NCI-H1417 (cell line): ENCODE measurements at places on chromosomes 12 and 14.
A peak's percentile ranks its signal among the peaks of the same experiment; 100 is the strongest.

DNA sequence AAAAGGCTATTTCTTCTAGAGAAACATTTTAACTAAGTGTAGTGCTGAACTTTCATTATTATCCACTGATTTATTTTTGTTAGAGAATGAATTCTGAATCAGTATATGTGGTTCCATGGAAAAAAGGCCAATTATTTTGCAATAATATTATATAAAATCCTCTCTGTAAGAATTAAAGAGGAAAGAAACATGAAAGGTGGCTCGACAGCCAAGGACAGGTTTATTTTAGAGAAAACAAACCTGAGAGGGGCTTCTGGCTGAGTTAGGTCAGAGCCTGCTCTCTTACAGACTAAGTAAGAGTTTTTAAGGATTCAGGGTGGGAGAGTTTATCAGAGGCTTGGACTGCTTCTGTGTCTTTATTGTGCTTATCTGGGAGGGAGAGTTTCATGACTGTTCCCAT lies 46.7 kb upstream of the GUCY2C start:
- no peak for DNase-seq

GRCh38 chr12:49105504-49106084 lies 5.1 kb downstream of the LMBR1L start:
- no peak for DNase-seq

DNA sequence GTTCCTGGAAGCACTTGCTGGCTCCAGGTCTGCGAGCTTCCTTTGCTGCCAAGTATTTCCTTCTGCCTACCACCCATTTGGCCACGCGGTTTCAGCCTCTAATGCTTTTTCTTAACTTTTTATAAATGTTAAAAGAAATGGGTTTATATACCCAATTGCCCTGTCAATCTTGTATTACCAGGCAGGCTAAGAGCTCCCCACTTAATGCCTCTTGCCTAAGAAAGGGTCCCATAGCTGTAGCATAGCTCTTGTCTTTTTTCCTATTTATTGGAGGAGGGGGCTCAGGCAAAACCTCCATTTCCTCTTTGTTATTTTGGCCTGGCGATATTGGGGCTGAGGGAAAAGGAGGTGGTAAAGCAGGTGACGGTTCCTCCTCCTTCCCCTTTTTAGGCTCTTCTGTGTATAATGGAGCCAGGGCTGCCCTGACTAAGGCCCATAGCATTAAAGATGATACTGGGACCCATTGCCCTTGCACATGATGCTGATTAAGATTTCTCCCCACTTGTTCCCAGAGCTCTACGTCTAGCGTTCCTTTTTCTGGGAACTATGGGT lies 21.6 kb upstream of the BLTP3B start:
- no peak for DNase-seq

GRCh38 chr12:84341467-84342193 lies 571.0 kb downstream of the SLC6A15 start:
- no peak for DNase-seq

- peak; percentile 63 for DNase-seq
Observed at GRCh38 chr12:52037248-52037861, 13.9 kb upstream of the NR4A1 start.

DNA sequence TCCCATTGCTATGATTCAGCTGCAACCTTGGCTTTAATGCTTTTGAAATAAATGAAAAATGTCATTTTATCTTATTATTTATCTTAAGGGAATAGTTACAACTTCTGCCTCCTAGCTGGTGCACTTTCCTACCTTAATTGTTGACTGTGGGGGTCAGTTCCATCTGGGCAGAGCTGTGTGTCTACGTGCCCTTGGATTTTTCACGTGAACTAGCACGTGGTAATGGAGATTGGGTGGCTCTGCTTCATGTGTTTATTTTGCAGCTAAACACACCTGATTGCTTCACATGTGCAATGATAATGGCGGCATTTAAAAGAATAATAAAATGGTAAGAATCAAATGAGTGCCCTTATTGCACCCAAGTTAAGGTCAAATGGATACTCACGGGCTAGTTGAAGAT lies 10.6 kb upstream of the PELI2 start:
- DNase-seq: no peak

DNA sequence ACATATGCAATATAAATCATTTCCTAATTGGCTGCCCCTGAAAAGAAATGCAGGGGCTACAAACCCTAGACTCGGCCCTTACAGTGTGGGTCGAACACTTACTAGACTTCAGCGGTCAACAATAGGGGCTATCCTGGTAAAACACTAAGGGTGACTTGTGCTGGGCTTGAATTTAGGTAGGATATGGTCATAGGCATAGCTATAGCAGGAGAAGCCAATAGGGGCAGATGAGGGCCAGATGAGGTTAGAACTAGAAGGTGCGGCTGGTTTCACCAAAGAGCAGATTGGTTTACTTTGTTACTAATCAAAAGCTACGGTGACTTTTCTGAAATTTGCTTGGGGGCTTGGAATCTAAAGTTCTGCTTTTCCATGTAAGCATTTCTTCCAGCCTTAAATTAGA lies 282.3 kb upstream of the DIO2 start:
- no peak for DNase-seq

DNA sequence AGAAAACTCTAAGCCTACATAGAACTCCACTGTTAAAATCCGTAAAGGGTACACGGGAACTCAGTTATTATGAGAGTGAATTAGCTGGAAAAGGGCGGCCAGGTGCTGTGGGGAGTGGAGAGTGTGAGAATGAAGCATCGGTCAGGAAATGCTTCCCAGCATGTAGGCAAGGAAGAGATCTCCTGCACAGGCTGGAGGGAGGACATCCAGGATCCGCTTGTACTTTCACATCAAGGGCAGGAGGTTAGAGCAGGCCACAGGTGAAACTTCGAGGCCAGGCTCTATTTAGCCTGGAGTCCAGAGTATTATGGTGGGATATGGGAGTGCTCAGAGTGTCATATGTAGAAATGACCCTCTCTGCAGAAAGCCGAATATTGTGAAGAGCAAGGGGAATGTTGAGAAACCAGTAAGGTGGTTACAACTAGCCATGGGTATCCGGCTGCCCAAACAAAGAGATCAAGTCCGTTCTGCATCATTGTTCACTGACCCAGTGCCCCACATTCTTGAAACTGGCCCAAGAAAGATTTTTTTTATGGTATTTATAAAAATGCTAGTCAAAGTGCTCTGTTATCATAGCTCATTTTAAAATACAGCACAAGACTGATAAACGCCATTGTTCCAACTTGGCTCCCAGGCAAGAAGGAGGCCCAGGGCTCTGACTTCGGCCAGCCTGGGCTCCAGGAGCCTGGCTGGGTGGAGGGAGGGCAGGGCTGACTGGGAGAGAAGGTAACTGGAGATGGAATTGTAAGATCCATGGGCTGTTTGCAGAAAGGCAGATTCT lies 79.4 kb upstream of the HIF1A start:
- DNase-seq: no peak

DNA sequence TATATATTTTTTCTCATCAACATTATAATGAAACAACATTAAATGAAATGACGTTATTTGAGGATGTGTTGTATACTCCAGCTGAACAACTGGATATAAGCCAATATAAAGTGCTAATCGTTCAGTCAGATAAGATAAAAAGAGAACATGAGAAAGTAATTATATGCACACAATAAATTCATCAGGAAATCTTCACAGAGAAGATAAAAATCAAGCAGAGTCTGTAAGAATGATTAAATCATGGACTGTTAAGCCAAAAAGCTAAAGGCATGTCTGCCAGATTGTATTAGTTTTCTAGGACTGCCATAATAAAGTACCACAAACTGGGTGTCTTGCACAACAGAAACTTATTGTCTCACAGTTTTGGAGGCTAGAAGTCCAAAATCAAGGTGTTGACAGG lies 178.6 kb downstream of the NELL2 start:
- no peak for DNase-seq

GRCh38 chr12:68011882-68012207 lies 22.6 kb downstream of the IFNG-AS1 start:
- no peak for DNase-seq

DNA sequence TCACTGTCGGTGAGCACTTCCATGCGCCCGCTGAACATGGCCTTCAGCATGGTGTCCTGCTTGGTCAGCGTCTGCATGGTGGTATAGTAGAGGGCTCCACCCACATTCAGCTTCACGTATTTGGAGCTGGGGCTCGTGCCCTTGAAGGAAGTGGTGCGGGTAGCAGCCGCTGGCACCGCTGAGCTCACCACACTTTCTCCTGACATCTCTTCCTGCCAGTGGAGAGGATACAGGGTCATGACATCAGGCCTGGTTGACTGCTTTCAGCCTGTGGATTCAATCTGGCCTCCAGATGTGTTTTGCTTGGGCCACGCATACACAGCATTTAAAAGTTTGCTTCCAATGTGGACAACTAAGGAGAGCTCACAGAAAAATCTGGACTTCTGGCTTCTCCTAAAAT lies 7.6 kb downstream of the KCTD10 start:
- DNase-seq: no peak

DNA sequence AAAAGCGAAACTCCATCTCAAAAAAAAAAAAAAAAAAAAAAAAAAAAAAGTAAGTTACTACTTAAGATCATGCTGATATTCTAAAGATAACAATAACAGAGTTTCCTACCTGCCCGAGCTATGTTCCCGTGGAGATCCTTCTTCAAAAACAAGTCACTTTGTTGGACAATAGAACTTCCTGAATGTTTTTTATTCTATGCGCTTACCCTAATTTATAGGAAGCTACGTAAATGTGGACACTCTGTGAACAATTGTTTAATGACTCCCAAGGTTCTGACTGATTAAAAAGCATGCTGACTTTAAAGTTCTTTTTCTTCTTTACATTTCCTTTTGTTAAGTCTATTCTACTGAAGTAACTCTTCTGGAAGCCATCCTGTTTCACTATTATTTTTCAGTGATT lies 52.5 kb downstream of the FGD4 start:
- no peak for DNase-seq

- DNase-seq: no peak
Observed at GRCh38 chr12:25924491-25925001, 33.9 kb upstream of the RASSF8 start.

GRCh38 chr14:51023964-51024363 lies 70.9 kb downstream of the TRIM9 start:
- no peak for DNase-seq

GRCh38 chr12:76308866-76309265 lies 39.3 kb downstream of the BBS10 start:
- DNase-seq: no peak

DNA sequence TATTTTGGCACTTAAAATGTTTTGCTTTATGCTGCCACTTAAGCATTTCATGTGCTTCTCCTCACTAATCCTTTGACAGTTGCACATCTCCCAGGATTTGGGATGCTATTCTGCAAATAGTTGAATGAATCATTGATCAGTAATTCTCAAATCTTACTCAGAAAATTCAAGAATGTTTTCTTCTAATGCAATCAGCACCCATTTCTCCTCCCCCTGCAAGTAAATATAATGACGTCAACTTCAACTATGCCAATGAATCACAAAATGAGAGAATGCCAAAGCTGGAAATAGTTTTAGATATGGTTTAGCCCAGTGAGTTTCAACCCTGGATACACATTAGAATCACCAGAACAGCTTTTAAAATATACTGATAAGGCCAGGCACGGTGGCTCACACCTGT lies 2.1 kb upstream of the BLOC1S1 start:
- DNase-seq: no peak

DNA sequence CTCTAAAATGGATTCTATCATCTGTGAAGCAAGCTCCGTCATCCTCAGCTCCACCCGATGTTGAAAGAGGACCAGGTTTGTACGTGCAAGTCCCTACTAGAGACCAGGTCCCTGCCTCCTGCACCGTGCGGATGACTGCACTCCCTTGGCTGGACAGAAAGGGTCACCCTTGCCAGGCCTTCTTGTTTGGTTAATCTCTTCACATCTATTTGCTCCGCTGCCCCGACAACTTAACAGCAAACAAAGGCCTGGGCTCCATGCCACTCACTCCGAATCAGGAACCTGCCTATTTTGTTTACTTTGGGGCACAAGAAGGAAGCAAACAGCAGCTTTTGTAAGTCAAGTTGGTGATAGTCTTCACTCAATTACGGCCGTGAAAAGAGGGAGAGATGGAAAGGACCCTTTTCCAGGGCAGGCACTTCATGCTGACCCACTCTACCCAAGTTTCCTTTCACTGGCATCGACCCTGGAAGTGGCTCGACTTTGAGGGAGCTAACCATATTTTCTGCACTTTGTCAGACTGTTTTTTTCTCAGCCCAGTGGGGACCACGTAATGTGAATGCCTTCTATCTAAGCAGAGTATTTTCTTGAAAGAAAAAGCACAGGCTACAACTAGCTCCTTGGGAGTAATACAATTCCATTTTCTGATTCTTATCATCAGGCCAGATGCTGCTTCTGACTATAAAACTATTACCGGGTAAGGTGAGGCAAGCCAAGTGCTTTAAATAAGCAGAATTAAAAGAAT lies 202.6 kb downstream of the FOXN3 start:
- DNase-seq: peak; percentile 56

DNA sequence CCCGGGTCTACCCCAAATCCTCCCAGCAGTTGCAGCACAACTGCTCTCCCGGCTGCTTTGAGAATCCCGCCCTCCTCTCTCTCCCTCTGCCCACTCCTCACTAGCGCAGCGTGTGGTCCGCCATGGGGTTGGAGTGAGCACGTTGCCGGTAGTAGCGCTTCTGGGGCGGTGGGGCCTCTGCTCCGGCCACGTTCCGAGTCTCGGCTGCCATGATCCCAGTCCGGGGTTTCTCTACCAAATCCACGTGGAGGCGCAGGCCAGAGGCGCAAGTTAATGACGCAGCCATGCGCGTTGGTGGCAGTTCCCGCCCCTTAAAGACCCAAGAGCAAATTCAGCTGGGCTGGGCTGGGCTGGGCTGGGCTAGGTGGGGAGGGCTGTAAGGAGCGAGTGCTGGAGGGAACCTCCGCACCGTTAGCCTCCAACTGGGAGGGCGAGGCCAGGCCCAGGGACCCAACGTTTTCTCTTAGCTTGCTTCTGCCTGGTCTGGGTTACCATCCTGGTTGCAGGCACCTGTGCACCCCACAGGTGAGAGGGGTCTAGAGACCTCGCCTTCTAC lies at the start of gene METTL1:
TSS of gene METTL1 (minus strand) at position 233 of the 556 bp plus-strand sequence. CDS start at position 211, 22 bp downstream.
- DNase-seq: peak; percentile 99

DNA sequence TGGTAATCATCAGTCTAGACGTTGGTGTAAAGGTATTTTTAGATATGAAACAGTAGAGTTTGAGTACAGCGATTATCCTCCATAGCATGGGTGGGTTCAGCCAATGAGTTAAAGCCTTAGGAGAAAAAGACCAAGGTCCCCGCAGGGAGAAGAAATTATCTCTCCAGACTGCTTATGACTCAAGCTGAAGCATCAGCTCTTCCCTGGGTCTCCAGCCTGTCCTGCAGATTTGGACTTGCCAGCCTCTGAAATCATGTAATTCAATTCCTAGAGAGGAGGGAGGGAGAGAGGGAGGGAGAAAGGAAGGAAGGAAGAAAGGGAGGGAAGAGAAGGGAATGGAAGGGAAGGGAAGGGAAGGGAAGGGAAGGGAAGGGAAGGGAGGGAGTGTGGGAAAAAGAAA lies 12.0 kb upstream of the DTX1 start:
- DNase-seq: no peak

- DNase-seq: no peak
Observed at GRCh38 chr12:3125674-3126073, 48.5 kb downstream of the TSPAN9 start.
